Transverse colon (tissue), 4 donors: ENCODE measurements at places on chromosomes 3 and 15. TPM values are rescaled to one million over a fixed set of nuclear protein-coding genes. Genes with fewer than 3 reads are reported as not detected.

Gene ADAMTS17
- total RNA-seq: 8.9 TPM

Gene CORO2B
- total RNA-seq: 2.2 TPM

Gene DPPA2
- total RNA-seq: not detected

Gene FBXW12
- total RNA-seq: not detected

Gene RGMA
- 53.3 TPM for total RNA-seq

Gene CA12
- 294 TPM for total RNA-seq

DNA sequence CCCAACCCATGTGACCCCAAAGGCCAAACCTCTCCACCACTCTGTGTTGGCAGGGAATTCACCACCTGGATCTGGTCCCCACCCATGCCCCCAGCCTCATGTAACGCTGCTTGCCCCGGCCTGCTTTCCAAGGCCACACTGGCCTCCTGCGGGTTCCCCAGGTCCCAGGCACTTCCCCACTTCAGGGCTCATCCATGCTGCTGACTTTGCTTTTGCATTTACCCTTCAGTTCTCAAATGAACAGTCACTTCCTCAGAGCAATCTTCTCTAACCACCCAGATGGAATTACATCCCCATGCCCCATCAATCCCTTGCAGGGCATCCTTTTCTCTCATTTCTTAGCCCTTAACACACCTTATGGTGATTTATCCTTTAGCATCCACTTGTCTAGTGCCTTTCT is 9.2 kb downstream of the DAPK2 start:
- no peak overlapping the region for H3K27ac ChIP-seq
- H3K4me1 ChIP-seq: no peaks in the 10 kb centered on the region
- no peaks in the 10 kb centered on the region for H3K27me3 ChIP-seq
- no peak overlapping the region for H3K4me3 ChIP-seq
- no peaks in the 10 kb centered on the region for H3K36me3 ChIP-seq

GRCh38 chr3:32882603-32883025 is 64.8 kb downstream of the TRIM71 start:
- H3K27me3 ChIP-seq: no peaks in the 10 kb centered on the region
- H3K4me3 ChIP-seq: no peak overlapping the region
- H3K4me1 ChIP-seq: no peaks in the 10 kb centered on the region
- DNase-seq: no peak
- no peak overlapping the region for H3K27ac ChIP-seq
- no peaks in the 10 kb centered on the region for H3K36me3 ChIP-seq

- H3K36me3 ChIP-seq: no peaks in the 10 kb centered on the region
- no peaks in the 10 kb centered on the region for H3K4me1 ChIP-seq
- no peak for DNase-seq
Measured at GRCh38 chr3:131540143-131540542, 37.4 kb upstream of the MRPL3 start.

GRCh38 chr3:109803274-109803673 is 465.9 kb upstream of the DPPA4 start:
- H3K4me3 ChIP-seq: no peak overlapping the region
- H3K27ac ChIP-seq: no peak overlapping the region
- no peaks in the 10 kb centered on the region for H3K27me3 ChIP-seq
- H3K36me3 ChIP-seq: no peaks in the 10 kb centered on the region
- DNase-seq: no peak
- H3K4me1 ChIP-seq: no peaks in the 10 kb centered on the region

DNA sequence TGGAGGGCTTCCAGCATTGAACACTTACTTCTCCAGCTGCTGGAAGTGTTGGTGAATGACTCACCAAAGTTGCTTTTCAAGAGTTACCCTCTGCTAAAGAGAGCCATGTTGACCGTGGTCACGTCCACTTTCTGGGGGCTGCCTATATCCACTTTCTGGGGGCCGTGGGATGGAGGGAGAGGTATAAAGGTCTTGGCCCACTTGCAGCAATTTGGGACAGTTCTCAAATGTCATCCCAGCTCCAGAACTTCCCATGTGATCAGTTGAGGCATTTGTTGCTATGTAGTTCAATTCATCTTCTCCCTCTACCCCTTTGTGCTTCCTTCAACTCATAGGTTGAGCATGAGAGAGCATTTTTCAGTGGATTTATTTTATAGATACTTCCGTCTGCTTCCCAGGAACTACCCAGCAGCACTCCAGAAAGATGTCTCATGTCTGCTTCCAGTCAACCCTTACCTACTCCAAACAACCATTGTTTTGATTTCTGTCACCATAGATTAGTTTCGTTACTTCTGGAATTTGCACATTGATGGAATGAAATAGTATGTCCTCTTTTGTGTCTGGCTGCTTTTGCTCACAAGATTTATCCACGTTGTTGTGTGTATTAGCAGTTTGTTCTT is 130.6 kb downstream of the TCF12 start:
- H3K36me3 ChIP-seq: no peaks in the 10 kb centered on the region
- peaks cover 21% of the 10 kb centered on the region for H3K4me1 ChIP-seq
- H3K27ac ChIP-seq: no peak overlapping the region
- no peak for DNase-seq

GRCh38 chr3:122430371-122430770 is 14.5 kb upstream of the WDR5B start:
- no peak for DNase-seq
- H3K36me3 ChIP-seq: no peaks in the 10 kb centered on the region
- H3K4me3 ChIP-seq: no peak overlapping the region
- H3K27ac ChIP-seq: no peak overlapping the region
- no peaks in the 10 kb centered on the region for H3K27me3 ChIP-seq

GRCh38 chr3:154795582-154795981 is 284.5 kb upstream of the MME start:
- DNase-seq: no peak
- H3K36me3 ChIP-seq: no peaks in the 10 kb centered on the region
- no peak overlapping the region for H3K4me3 ChIP-seq
- H3K27me3 ChIP-seq: no peaks in the 10 kb centered on the region
- H3K27ac ChIP-seq: no peak overlapping the region

DNA sequence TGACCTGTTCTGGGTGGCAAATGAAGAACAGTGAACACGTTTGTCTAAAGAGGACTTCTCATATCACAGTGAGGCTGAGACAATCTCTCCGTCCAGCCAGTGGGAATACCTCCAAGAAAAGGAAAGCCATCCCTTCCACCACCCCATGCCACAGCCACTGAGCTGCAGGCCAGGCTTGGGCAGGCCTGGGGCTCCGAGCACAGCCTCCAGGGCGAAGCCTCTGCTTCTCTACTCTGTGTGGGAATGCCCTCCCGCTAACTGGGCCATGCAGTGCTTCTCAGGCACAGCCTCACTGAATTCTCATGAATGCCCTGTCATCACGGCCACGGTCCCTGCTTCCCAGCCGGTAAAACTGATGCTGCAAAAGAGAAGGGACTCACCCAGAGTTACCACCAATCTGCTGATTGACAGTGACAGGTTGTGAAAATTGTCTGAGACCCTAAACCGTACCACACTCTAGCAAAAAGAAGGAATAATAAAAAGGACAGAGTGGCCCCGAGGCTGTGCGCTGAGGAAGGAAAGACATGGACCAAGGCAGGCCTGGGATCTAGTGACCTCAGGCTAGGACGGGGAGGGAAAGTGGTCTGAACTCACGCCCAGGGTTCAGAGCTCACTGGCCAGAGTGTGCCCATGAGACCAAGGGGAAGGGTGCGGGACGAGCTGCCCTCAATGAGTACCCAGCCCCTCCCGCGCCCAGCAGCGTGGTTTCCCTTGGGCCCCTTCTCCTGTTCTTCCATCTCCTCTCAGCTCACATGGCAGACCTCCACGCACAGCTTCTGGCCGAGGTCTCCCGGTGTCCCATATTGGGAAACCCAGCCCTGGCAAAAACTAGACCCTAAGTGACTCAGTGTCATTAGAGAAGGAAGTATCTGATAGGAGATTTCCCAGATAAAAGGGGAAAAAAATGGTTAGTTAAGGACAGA is 52.8 kb downstream of the DHX30 start:
- no peaks in the 10 kb centered on the region for H3K27me3 ChIP-seq
- H3K4me1 ChIP-seq: no peaks in the 10 kb centered on the region
- no peak overlapping the region for H3K4me3 ChIP-seq

- no peak for DNase-seq
- H3K27ac ChIP-seq: no peak overlapping the region
- H3K4me3 ChIP-seq: no peak overlapping the region
- H3K27me3 ChIP-seq: no peaks in the 10 kb centered on the region
- no peaks in the 10 kb centered on the region for H3K36me3 ChIP-seq
Measured at GRCh38 chr3:40869939-40870338, 329.4 kb upstream of the CTNNB1 start.

DNA sequence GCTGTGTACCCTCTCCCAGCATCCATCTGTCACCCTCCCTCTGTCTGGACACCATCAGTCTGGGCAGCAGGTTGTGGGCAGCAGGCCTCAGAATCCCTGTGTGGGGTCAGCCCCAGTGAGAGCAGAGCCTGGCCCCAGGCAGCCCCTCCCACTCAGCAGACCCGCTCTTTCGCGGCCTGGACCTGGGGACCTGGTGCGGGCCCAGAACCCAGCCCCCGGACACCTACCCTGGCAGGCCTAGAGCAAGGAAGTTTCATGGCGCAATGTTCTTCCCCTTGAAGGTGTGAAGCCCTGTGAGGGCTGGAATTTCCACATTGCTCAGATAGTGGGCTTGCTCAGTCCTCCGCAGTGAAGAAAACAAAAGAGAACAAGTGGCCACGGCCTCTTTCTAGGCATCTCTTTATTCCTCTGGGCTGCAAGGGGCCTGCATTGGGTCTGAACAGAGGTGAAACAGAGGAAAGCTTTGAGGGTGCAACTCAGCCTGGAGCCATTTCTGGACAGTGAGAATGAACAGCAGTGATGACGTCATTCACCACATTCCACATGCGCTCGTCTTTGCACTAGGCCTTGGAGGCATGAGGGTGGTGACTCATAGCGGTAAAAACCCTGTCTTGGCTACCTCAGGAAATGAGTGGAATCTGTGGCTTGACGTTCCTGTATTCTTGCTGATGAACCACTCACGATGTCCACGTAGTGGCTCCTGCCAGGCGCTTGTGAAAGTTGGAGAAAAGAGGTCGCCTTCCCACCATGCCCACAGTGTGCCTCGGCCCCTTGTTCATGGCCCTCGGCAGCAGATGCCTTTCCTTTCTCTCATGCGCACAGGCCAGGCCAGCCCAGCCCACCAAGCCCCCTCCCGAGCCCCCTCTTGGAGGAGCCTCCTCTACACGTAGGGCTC is 66.1 kb downstream of the SLC30A4 start:
- peak; percentile 71 for DNase-seq
- H3K27ac ChIP-seq: peak overlapping the region; percentile 80
- H3K27me3 ChIP-seq: no peaks in the 10 kb centered on the region
- H3K36me3 ChIP-seq: no peaks in the 10 kb centered on the region
- H3K4me3 ChIP-seq: no peak overlapping the region

DNA sequence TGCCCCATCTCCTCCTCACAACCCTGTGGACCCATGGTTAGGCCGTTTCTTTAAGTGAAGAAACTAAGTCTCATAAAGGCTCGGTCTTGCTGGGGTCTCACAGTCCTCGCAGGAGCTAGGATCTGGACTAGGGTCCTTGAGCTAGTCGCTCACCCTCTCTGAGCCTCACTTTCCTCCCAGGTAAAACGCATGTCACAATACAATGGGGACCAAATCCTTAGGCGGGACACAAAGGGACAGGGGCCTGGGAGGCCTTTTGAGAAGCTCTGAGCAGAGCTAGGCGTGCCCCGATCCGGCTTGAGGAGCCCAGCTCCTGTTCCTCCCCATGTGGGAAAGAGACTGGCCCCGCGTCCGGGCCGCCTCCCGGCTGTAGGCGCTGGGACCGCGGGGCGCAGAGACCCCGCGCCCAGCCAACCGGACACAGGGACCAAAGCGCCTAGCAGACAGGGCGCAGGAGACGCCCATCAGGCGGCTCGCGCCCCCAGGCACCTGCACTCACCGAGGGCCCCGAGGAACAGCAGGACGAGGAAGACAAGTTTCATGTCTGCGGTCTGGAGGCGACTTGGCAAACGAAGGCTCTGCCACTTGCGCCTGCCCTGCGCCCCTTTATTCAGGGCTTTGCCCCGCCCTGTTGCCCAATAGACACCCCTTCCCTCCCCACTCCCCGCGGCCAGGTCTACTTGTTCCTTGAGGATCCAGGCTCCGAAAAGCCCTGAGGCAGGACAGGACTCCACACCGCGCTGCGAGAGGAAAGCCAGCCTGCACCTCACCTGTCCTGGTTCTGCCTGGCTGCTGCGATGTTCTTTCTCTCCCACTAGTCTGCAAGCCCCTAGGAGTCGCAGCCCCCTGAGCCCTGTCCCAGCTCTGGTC is at the start of gene LTF:
LTF (minus strand) TSS at position 580 of the 870 bp plus-strand sequence; CDS start at position 542, 38 bp downstream.
- no peak within 1 kb of the TSS for H3K4me3 ChIP-seq
- H3K27me3 ChIP-seq: peaks cover 30% of the 10 kb centered on the region
- H3K4me1 ChIP-seq: no peaks in the 10 kb centered on the region
- H3K36me3 ChIP-seq: no peaks in the 10 kb centered on the region

DNA sequence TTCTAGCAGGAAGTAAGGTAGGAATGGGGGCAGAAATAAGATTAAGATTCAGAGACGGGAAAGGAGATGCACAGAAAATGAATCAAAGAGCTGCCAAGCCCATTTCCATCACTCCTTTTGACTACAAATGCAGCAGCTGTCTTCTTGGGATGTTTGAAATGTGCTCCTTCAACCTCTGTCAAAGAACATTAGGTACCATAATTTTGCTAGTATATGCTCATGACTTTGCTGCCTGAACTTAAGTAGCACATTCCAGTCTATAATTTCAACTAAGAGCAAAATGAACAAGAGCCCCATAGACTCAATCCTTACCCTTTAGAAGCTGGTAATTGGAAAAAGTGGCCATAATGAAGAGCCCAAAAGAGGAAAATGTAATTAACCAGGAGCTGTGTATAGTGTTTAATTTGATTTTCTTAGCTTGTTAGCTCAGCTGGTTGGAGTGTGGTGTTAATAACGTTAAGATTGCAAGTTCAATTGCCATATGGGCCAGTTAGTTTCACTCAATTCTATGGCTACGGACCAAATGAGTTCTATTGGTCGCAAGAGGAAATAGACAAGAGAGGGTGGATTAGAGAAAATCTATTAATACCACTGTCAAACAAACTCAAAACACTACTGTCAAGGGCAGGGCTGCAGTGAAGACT is 349.9 kb downstream of the ZBBX start:
- no peak overlapping the region for H3K4me3 ChIP-seq
- H3K27me3 ChIP-seq: no peaks in the 10 kb centered on the region
- no peaks in the 10 kb centered on the region for H3K36me3 ChIP-seq

GRCh38 chr3:54897028-54897711 is 30.7 kb downstream of the LRTM1 start:
- no peaks in the 10 kb centered on the region for H3K27me3 ChIP-seq
- no peak for DNase-seq
- no peak overlapping the region for H3K4me3 ChIP-seq

- H3K36me3 ChIP-seq: no peaks in the 10 kb centered on the region
- no peaks in the 10 kb centered on the region for H3K27me3 ChIP-seq
- no peaks in the 10 kb centered on the region for H3K4me1 ChIP-seq
- H3K4me3 ChIP-seq: no peak overlapping the region
- no peak for DNase-seq
Measured at GRCh38 chr3:76245073-76245472, 459.7 kb upstream of the ZNF717 start.

GRCh38 chr3:134477938-134478337 is 7.8 kb downstream of the ANAPC13 start:
- no peaks in the 10 kb centered on the region for H3K27me3 ChIP-seq
- peaks cover 21% of the 10 kb centered on the region for H3K36me3 ChIP-seq
- DNase-seq: no peak
- no peak overlapping the region for H3K27ac ChIP-seq
- H3K4me1 ChIP-seq: peaks cover 3% of the 10 kb centered on the region
